ENCODE measurements at places on chromosomes 4 and X. TPM values are rescaled to one million over a fixed set of nuclear protein-coding genes. Genes with fewer than 3 reads are reported as not detected.
A peak's percentile ranks its signal among the peaks of the same experiment; 100 is the strongest.

Gene IL1RAPL1
- 2.0 TPM for polyA plus RNA-seq

Gene ANAPC4
- 60.7 TPM for polyA plus RNA-seq

Gene DSPP
- 0.04 TPM for polyA plus RNA-seq

Gene UNC5C
- polyA plus RNA-seq, result 39.6 TPM

Gene MAGEA1
- polyA plus RNA-seq, result not detected

Gene FAM9C
- polyA plus RNA-seq, result 0.19 TPM

Gene SPANXN3
- polyA plus RNA-seq, result not detected

Gene MAP9
- 29.7 TPM for polyA plus RNA-seq

Gene FGFR3
- polyA plus RNA-seq, result 147 TPM

Gene PLXNB3
- polyA plus RNA-seq, result 1.8 TPM

Gene NBDY
- 91.6 TPM for polyA plus RNA-seq

- no peak for DNase-seq
Observed at GRCh38 chr4:108003982-108004515, 14.4 kb downstream of the HADH start.

- no peak for DNase-seq
Observed at GRCh38 chr4:157655096-157655809, 434.7 kb downstream of the GRIA2 start.

DNA sequence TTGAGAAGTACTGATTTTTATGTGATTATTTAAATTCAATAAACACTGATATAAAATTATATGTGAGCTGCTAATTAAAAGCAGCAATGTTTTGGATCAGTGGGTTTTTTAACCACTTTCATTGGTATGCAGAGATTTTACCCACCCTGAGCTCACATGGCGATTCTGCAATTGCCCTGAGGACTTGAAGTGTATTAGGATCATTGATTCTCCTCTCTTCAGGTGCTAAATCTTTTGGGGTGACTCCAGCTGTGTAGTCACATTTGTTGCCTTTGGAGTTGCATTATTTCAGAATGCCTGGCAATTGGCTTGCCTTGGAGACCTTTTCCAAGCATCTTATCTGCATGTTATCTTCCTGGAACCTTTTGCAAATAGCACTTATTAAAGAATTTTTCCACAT is 51.3 kb downstream of the UGT8 start:
- no peak for DNase-seq

DNA sequence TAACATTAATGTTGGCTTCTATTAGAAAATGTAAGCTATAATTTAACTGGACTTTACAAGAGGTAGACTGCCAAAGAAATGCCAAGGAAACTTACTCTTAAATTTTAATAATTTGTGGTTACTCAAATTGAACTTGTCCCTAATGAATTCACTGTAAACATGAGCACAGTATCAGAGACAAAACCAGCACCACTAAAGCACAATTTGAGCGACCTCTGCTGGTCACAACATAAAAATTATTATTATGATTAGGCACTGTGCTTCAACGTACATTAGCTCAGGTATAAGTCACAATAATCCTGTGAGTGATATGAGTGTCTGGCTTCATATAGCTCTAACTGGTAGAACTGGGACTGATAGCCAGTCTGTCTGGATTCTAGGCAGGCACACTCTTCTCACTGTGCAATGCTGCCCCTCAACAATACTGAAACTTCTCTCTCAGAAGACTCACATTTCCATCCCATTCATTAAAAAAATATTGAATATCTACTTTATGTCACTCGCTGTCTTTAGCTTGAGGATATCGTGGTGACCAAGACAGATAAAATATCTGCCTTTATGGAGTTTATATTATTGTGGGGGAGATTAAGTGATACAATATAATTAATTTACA is 8.0 kb downstream of the NUDT6 start:
- no peak for DNase-seq

DNA sequence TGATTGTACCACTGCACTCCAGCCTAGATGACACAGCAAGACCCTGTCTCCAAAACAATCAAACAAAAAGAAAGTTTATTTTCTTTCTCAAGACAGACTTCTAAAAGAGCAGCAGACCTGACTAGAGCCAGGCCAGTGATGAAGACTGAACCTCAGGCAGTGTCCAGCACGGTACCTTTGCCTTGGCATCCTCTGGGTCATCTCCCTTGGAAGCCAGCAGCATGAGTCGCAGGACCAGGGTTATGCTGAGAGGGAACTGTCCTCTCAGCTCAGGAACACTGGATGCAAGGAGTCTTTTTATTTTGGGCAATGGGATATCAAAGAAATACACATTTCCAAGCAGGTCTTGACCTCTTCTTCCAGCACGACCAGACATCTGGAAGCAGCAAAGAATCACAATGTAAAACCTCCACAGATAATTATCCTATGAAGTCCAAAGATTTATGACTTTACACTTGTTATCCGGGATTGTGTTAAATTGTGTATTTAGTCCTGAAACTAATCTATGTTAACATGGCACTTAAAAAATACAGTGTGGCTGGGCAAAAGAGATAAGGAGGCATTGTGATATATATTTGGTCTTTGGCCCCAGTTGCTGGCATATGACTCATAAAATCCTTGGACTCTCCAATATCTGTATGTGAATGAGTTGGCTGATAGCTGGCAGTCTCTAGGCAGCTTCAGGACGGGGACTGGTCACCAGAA is 66.0 kb upstream of the DDX60 start:
- no peak for DNase-seq

DNA sequence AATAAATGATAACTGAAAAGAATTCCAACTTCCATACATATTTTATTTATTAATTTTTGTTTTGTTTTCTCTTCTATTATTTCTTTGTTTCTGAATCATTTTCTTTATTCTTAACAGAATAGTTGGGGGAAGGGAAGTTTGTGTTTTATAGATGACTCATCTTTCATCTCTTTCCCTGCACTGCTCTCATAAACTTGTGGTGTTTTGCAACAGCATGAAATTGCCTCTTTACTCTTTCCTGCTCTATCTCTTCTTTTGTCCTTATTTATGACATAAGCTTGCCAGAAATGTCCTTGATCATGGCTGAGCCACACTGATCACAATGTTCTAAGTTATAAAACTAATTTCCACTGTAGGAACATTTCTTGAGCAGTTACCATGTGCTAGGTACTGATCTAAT is 22.3 kb downstream of the QRFPR start:
- no peak for DNase-seq

- DNase-seq, result no peak
Observed at GRCh38 chrX:123742440-123742839, 9.6 kb upstream of the THOC2 start.

DNA sequence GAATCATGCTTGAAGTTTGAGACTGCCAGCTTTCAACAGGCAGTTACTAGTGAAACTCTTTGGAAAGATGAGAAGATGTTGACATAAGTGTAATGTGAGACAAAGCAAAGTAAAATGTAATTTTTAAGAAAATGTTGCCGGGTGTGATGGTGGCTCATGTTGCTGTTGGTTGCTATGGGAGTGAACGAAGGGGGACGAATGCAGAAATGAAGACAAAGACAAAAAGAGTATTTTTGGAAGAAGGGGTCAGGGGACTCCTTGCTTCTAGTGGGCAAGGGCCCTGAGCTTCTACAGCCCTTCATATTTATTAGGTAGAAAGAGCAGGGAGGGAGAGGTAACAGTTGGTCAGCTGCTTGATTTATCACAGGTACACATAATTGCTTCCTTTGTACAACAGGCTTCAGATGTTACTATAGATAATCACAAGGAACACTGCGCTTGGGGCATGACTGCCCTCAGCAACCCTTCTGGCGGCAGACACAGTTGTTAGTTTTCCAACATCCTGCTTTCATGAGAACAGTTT is 11.9 kb upstream of the UGDH start:
- DNase-seq, result no peak

DNA sequence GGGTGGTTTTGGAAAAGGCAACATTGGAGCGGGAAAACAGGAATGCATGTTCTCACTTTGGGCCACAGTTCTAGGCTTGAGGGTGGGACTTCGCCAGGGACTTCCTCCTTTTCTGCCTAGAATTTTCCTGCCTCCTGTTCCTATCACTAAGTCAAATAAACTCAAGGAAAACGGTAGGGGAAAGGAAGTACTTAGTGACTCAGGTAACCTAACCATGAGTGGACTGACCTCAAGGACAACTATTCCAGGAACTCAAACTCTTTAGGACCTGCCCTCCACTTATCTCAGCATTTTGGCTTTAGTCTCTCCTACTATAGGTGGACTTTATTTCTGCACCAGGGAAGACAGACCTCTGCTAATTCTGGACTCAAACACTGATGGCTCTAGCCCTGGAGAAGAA is 281.7 kb downstream of the ZNF674 start:
- DNase-seq, result no peak

DNA sequence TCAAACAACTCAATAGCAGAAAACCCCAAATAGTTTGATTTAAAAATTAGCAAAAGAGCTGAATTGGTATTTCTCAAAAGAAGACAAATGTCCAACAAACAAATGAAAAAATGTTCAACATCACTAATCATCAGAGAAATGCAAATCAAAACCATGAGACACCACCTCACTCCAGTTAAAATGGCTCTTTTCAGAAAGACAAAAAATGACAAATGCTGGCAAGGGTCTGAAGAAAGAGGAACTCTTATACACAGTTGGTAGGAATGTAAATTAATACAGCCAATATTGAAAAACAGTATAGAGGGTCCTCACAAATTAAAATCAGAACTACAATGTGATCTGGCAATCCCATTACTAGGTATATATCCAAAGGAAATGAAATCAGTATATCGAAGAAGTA is 70.4 kb downstream of the FBXL5 start:
- no peak for DNase-seq

DNA sequence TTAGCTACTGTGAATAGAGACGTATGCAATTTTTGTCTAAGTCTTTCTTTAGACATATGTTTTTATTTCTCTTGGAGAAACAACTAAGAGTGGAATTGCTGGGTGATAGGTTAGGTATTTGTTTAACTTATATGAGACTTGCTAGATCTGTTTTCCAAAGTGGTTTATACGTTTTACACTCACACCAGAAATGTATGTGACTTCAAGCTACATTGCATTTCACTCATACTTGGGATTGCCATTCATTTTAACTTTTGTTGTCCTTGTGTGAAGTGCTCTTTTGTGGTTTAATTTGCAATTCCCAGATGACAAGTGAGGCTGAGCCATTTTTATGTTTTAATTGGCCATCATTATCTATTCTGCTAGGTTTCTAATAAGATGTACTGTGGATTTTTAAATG is 817.2 kb downstream of the GLUD2 start:
- DNase-seq, result no peak

DNA sequence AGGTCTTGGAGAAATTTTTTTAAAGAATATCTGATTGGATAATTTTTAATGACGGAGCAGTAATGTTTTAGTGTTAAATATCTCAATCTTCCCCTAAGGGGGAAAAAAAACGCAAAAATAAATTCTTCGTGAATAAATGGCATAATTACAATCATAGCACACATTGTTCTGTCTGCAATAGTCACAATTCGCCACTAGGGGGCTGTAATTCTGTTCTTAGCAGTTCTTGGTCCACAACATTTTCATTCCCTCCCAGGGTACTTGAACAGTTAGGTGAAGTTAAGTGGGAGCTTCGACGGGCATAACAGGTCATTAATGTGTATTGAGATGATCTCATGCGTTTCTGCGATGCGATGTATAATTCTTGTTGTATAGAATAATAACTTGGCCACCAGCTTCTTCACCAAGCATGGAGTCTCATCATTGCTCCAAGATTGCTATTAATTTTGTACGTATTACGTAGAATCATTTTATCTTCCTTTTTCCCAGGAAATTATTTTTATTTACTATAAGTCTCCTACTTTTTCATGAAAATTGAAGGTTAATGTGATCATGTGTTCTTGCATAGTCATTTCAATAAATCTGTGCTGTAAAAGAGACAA is 27.2 kb downstream of the HTR2C start:
- DNase-seq, result peak; percentile 10

DNA sequence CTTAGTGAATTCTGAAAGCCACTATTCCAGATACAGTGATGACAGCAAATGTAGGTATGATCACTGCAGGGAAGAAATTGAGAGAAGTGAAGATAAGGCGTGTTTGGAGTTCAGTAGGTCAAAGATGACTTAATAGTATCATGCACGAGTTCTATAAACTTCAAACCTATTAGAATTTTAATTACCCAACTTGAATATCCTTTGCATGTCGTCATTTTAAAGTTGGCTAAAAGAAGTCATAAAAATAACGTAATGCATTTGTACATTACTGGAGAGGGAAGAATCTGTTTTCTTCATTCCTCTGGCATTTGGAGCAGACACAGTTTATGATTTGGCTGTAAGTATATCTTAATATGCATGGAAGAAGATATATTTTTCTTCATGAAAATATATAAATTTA is 68.6 kb upstream of the MXRA5 start:
- DNase-seq, result no peak

DNA sequence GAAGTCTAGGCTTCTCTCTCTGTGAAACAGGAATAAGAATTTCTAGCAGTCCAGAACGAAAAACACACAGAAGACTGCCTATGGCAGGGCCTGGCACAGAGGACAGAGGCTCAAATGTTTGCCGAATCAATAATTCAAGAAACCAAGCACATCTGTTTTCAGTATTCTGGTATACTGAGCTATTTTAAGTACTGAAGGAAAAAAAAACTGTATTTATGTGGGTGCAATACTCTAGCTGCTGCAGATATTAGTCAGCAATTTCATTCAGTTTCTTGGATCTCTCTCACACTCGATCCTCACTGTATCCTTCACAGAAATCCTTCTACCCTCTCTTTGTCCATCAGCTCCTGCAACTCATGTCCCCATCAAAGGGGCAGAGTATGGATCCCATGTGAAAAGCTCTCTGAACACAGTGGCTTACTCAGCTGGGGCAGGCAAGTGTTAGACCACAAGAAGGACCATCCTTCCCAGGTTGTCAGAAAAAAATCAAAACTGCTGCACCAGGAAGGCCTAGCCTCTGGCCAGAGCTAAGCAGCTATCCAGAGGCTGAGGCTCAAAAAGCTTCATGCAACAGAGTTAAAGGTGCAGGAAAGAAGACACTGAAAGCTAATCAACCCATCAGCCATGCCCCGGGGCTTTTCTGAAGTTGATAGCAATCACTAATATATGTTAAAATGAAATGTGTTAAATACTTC is 9.1 kb upstream of the USO1 start:
- no peak for DNase-seq

DNA sequence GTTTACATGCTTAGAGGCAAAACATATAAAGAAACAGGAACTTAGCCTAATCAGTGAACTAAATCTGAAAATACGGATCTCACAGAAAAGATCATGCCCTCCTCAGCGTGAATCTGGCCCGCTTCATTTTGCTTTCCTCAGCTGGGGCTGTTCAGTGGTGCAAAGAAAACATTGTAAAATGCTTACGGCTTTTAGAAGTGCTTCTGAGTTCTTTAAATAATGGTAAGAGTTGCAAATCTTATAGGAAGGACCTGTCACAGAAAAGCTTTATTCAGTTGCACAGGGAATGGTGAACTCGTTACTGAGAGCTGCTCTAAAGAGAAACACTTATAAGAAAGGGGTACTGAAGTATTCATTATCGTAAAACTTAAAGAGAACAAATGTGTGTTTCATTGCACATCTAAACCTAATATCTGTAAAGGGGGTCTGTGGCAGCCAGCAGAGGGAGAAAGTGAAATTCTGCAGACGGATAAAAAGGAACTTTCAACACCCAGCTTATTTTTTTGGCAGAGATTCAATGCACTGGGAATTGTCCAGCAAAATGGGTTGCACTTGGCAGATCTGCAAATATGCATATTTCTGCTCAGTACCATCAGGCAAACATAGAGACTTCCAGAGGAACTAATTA is 139.2 kb upstream of the ANK2 start:
- DNase-seq, result peak; percentile 34

Measured in renal pelvis (tissue), 12 donors.